Urinary bladder (tissue), 4 donors: ENCODE measurements at places on chromosomes 5 and 9.

GRCh38 chr9:4258320-4259090, 41.4 kb downstream of the GLIS3 start:
- no peak for DNase-seq

DNA sequence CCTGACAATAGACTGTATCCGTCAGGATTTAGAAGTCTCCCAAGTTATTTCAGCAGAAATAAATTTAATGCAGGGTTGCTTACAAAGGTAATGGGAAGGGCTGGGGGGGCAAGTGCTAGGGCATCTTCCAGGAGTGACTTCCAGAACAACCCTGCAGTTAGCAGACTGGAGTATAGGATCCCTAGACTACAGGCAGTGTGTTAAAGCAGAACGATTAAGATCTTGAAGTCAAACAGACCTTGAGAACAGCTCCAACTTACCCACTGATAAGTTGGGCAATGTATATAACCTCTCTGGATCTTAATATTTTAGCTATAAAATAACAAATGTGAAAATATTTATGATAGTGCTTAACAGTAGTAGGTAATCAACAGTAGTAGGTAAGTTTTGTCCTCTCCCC, 113.6 kb upstream of the LIFR start:
- no peak for DNase-seq

- DNase-seq, result no peak
These were observed 8.8 kb downstream of the ATP10B start for GRCh38 chr5:160843240-160843639.

GRCh38 chr9:137070906-137071275, 534 bp upstream of the SAPCD2 start:
- DNase-seq, result no peak
